ENCODE measurements at places on chromosomes 7 and 10. TPM values are rescaled to one million over a fixed set of nuclear protein-coding genes. Genes with fewer than 3 reads are reported as not detected.

GRCh38 chr7:16169537-16169936 is 251.8 kb downstream of the CRPPA start:
- DNase-seq: no peak

- DNase-seq: no peak
Measured at GRCh38 chr10:30445711-30446110, 11.7 kb downstream of the MAP3K8 start.

GRCh38 chr10:19803676-19804075 is 12.6 kb upstream of the PLXDC2 start:
- no peak for DNase-seq

DNA sequence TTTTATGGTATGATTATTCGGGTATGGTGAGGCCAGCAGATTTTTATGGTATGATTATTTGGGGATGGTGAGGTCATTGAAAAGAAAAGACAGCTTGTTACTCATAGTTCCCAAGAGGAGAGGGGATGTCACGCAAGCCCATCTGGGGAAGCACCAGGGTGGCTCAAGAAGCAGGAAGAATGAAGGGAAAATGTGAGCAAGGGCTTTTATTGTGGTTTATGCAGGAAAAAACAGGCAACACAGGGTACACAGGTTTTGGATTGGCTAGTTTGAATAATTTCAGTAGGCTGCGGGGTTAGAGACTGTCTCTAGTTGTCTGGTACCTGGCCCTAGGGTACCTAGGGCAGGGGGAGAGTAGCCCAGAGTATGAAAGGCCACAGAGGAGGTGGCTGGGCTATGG is 26.8 kb upstream of the DGKI start:
- DNase-seq: no peak

Gene NEURL1
- 1.3 TPM for total RNA-seq

Gene LARP4B
- 50.6 TPM for total RNA-seq

Measured in epithelial cell of proximal tubule (primary cell).